ENCODE measurements at places on chromosomes 7 and 10. TPM values are rescaled to one million over a fixed set of nuclear protein-coding genes. Genes with fewer than 3 reads are reported as not detected.

GAD2 gene
- total RNA-seq, result not detected

ACTL6B gene
- total RNA-seq, result not detected

HMX3 gene
- total RNA-seq, result not detected

SEMA3E gene
- 0.28 TPM for total RNA-seq

EGR2 gene
- 0.18 TPM for total RNA-seq
